GM23338 (cell line): ENCODE measurements at places on chromosomes 2 and 18.
A peak's percentile ranks its signal among the peaks of the same experiment; 100 is the strongest.

DNA sequence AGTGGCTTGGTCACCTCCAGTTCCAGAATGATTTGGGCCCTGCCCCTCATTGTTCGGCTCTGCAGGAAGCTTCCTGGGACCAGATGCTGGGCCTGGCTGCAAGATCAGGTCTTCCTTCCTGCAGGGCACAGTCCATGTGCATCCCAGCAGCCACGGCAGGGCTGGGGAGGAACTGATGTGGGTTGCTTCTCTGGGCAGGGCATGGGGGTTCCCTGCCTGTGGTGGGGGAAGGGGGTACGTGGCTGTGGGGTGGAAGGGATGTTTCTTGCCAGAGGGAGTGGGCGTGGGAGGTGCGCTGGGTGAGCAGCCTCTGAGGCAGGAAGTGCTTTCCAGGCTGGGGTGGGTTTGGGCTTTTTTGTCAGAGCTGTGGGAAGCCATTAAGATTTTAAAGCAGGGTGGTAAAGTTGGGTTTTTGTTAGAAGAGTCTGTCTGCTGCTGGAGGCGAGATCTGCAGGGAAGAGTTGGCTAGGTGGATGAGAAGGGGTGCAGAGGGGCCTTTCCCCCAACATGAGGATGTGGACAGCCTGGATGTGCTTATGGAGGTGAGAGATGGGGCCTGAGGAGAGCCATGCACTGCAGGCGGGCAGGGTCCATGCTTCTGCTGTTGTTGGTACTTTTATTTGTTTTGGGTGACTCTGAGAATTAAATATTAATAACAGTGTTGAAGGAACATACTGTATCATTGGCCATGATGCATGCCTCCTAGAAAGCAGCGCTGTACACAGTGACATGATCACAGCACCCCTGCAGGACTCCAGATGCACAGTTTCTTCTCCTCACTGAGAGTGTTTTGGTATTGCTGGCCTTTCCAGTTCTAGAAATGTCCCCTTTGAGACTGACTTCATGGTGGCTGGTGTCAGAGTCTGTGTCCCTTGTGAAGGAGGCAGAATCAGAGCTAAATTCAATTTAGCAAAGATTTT is 45.3 kb downstream of the DGKD start:
- no peak overlapping the region for H3K4me3 ChIP-seq
- no peak overlapping the region for H3K27ac ChIP-seq
- peak; percentile 33 for DNase-seq
- peaks cover 8% of the 10 kb centered on the region; the same call in 1 of the 2 replicates for H3K4me1 ChIP-seq

DNA sequence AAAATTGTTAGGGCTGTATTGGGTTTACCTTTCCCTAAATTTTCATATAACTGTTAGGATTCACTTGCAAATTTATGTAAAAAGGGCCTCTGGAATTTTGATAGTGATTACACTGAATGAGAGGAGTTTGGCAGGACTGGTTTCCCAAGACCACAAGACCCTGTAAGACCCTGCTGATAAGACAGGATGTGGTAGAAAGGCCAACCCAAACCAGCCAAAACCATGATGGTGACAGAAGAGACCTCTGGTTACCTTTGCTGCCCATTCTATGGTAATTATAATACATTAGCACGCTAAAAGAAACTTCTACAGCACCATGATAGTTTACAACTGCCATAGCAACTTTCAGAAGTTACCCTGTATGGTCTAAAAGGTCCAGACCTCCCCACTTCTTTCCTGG is 8.3 kb upstream of the CASP10 start:
- DNase-seq, result peak; percentile 44
- no peak overlapping the region for H3K4me3 ChIP-seq
- H3K27me3 ChIP-seq, result no peaks in the 10 kb centered on the region
- 0 out of 2 replicates have a peak overlapping the region, but pooled peaks have one; percentile 1 for H3K27ac ChIP-seq
- peaks cover 15% of the 10 kb centered on the region for H3K4me1 ChIP-seq

DNA sequence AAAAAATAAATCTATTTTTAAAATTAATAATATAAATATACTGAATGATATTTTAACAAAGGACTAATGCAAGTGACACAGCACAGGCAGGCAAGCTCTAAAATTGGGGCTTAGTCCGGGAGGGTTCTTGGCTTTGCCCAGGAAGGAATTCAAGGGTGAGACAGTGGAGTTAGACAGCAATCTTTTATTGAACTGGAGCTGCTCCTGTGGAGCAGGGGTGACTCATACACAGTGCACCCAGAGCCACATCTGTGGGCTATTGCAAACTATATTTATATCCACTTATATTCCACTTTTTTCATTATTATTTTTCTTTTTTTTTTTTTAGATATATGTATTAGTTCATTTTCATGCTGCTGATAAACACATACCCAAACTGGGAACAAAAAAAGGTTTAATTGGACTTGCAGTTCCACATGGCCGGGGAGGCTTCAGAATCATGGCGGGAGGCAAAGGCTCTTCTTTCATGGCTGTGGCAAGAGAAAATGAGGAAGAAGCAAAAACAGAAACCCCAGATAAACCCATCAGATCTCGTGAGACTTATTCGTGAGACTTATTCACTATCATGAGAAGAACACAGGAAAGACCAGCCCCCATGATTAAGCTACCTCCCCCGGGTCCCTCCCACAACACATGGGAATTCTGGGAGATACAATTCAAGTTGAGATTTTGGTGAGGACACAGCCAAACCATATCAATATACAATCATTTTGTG is 437.1 kb downstream of the BCL11A start:
- no peaks in the 10 kb centered on the region for H3K27me3 ChIP-seq
- peaks cover 4% of the 10 kb centered on the region for H3K36me3 ChIP-seq
- no peak overlapping the region for H3K4me3 ChIP-seq
- no peaks in the 10 kb centered on the region for H3K4me1 ChIP-seq
- H3K27ac ChIP-seq, result no peak overlapping the region
- peak; percentile 18 for DNase-seq

GRCh38 chr2:197838036-197838435 is 33.6 kb downstream of the PLCL1 start:
- H3K36me3 ChIP-seq, result no peaks in the 10 kb centered on the region
- no peaks in the 10 kb centered on the region for H3K4me1 ChIP-seq
- no peaks in the 10 kb centered on the region for H3K27me3 ChIP-seq
- no peak overlapping the region for H3K27ac ChIP-seq
- DNase-seq, result no peak
- no peak overlapping the region for H3K4me3 ChIP-seq

GRCh38 chr2:33477473-33478468 is 1.3 kb downstream of the RASGRP3 start:
- no peaks in the 10 kb centered on the region for H3K36me3 ChIP-seq
- no peak overlapping the region for H3K4me3 ChIP-seq
- no peak for DNase-seq
- H3K4me1 ChIP-seq, result peaks cover 10% of the 10 kb centered on the region

DNA sequence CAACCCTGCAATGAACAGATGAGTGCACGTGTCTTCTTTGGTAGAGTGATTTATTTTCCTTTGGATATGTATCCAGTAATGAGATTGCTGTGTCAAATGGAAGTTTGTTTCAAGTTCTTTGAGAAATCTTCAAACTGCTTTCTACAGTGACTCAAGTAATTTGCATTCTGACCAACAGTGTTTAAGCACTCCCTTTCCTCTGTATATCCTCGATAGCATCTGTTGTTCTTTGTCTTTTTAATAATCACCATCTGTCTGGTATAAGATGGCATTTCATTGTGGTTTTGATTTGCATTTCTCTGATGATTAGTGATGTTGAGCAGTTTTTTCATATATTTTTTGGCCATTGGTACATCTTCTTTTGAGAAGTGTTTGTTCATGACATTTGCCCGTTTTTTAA is 1608.3 kb upstream of the ZEB2 start:
- no peaks in the 10 kb centered on the region for H3K36me3 ChIP-seq

DNA sequence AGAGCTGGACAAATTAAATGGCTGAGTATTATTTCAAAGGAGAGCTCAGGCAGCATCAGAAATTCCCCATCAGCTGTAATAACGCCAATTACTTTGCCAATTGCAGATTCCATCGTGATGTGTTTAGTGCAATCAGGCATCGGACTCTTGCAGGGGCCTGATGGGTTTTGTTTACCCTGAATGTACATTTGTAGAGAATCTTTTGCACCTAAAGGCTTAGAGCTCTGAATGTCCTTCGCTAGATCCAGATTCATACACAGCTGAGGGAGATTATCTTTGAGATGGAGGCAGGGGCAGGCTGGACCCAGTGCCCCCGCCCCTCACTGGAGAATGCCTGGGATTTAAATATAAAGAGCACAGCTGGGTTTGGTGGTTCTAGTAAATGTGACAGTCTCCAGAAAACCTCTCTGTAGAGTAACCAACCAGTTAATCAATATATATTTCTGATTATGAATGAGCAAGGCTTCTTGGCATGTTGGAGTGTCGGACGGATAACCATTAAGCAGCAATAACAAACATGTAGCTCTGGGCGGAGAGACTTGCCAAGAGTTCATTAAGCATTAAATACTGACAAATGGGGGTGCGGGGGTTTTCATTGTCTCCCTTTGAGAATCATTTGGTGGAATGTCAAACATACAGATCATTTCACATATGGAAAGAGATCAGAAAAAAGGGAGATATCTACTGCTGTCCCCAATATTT is 200.9 kb downstream of the SETBP1 start:
- peaks cover 11% of the 10 kb centered on the region for H3K4me1 ChIP-seq
- H3K27ac ChIP-seq, result no peak overlapping the region
- no peak overlapping the region for H3K4me3 ChIP-seq
- no peaks in the 10 kb centered on the region for H3K36me3 ChIP-seq
- no peak for DNase-seq

DNA sequence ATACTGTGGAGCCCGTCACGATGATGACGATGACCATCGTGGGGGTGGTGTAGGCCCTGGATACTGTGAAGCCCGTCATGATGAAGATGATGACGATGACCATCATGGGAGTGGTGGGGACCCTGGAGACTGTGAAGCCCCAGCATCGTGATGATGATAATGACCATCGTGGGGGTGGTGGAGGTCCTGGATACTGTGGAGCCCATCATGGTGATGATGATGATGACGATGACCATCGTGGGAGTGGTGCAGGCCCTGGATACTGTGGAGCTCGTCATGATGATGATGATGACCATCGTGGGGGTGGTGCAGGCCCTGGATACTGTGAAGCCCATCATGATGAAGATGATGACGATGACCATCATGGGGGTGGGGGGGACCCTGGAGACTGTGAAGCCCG is 81.0 kb upstream of the SALL3 start:
- DNase-seq, result no peak
- H3K4me3 ChIP-seq, result no peak overlapping the region
- H3K27ac ChIP-seq, result no peak overlapping the region
- H3K36me3 ChIP-seq, result no peaks in the 10 kb centered on the region
- no peaks in the 10 kb centered on the region; the same call in 1 of the 2 replicates for H3K4me1 ChIP-seq

GRCh38 chr18:68438983-68439382 is 275.9 kb downstream of the TMX3 start:
- H3K27ac ChIP-seq, result no peak overlapping the region
- H3K36me3 ChIP-seq, result no peaks in the 10 kb centered on the region
- H3K4me3 ChIP-seq, result no peak overlapping the region
- DNase-seq, result peak; percentile 35
- no peaks in the 10 kb centered on the region for H3K4me1 ChIP-seq

GRCh38 chr18:45678850-45679249 is 45.1 kb upstream of the SLC14A1 start:
- no peak overlapping the region for H3K4me3 ChIP-seq
- no peak for DNase-seq
- no peaks in the 10 kb centered on the region for H3K36me3 ChIP-seq
- H3K27me3 ChIP-seq, result no peaks in the 10 kb centered on the region
- H3K27ac ChIP-seq, result no peak overlapping the region

DNA sequence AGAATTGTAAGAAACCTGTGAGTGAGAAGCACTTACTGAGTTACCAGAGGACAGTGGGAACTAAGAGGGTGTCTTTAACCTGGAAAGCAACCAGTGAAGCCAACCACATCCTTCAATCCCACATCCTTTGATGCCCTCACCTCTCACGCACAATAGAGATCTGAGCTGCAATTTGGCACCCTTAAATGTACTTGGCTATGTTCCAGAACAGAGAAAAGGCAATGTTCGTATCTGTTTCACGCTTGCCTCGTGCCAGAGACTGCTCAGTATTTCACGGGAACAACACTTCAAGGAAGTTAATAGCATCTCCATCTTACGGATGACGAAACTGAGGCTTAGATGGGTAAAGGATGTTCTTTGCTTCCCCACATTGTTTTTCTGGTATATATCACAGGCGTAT is 167.4 kb downstream of the DPP10 start:
- no peak overlapping the region for H3K27ac ChIP-seq
- H3K27me3 ChIP-seq, result no peaks in the 10 kb centered on the region
- H3K36me3 ChIP-seq, result no peaks in the 10 kb centered on the region
- DNase-seq, result no peak

DNA sequence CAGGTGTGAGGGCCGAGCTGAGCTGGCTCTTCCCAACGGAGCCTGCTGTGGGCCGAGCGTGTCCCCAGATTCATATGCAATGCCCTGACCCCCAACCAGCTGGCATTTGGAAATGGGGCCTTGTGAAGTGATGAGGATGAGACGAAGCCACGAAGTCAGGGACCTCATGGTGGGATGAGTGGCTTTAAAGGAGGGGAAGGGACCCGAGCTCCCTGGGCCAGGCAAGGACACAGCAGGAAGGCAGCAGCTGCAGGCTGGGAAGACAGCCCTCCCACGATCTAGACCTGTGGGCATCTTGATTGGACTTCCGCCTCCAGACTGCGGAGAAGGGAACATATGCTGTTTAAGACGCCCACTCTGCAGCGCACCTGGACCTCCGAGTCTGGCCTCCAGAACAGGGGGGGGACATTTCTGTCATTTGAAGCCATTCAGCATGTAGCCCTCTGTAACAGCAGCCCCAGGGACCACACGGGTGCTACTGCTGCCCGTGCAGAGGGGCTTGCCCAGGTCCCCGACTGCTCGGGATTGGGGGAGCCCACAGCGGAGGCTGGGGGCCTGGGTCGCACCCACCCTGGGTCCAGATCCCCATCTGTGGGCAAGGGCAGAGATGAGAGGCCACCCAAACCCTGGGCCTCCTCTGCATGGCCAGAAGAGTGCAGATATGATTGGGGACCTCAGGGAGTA is 27.2 kb downstream of the KIF1A start:
- no peaks in the 10 kb centered on the region for H3K4me1 ChIP-seq
- no peaks in the 10 kb centered on the region for H3K27me3 ChIP-seq

GRCh38 chr2:15615301-15615920 is 23.7 kb downstream of the DDX1 start:
- no peak overlapping the region for H3K4me3 ChIP-seq
- no peak overlapping the region for H3K27ac ChIP-seq
- no peaks in the 10 kb centered on the region for H3K4me1 ChIP-seq
- peaks cover 31% of the 10 kb centered on the region for H3K36me3 ChIP-seq
- no peaks in the 10 kb centered on the region for H3K27me3 ChIP-seq
- DNase-seq, result no peak

DNA sequence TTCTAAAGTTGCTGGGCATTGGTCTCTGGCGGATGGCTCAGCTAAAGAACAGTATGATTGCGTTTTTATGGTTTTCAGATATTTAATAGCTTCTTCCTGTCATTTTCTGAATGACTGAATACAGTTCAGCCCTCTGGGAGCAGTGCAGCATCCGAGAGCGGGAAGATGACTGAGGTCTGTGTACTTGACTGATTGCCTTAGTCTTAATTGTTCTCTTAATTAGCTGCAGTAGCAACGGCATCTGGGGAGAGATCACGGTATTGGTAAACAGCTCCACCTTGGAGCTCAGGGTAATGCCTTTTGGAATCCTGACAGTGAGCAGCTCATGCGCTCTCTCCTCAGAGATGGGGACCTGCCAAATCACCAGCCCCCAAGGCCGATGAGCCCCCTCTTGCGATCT is 481.4 kb upstream of the SPRED2 start:
- peak; percentile 4 for DNase-seq
- H3K4me3 ChIP-seq, result no peak overlapping the region
- no peaks in the 10 kb centered on the region; the same call in 1 of the 2 replicates for H3K4me1 ChIP-seq
- H3K27me3 ChIP-seq, result no peaks in the 10 kb centered on the region
- no peaks in the 10 kb centered on the region for H3K36me3 ChIP-seq
